ENCODE measurements at places on chromosomes 1 and 21. TPM values are rescaled to one million over a fixed set of nuclear protein-coding genes. Genes with fewer than 3 reads are reported as not detected.
A peak's percentile ranks its signal among the peaks of the same experiment; 100 is the strongest.

DNA sequence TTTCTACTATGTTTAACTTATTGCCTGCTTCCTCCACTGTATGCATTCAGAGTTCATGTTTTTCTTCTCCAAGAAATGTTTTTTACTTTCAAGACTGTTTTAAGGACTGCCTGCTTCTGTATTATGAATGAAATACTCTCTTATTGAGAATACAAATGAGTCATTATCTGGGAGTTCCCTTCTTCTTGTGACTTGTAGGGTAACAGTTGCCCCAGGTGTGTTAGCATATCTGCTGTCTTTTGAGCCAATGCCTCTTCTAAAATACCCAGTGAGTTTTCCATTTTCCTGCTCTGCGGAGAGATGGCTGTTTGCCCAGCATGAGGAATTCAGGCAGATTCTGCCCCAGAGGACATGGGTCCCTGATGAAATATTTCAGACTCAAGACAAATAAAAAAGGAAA lies 34.1 kb upstream of the ST6GALNAC5 start:
- no peak for DNase-seq

DNA sequence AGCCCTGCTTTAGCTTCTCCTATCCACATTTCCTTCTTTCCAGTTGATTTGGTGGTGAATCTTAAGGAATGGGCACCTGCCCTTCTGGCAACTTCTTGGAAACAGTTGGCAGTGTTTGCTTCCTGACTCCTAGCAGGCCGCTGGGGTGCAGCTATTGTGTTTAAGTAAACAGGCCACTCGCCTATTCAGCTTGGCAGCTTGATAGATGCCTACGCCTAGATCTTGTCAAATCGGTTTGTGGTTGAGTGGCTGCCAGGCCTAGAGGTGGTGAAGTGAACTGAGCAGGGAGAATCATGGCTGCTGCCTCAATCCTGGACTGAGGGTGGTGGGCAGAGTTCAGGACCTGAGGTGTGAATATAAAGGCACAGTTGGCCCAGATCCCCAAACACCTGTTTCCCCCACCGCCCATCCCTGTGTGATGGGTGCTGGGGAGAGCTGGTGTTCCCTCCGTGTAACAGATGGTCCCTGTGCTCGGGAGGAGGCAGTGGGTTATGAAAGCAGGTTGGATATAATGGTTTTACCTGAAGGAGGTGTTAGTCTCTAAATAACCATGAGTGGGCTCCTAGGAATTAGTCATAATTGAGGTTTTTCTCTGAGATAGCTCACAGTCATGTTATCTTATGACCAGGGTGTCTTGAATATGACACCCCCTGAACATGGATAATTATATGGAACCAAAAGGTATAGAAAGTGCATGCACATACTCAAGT lies 940 bp upstream of the PLA2G2C start:
- no peak for DNase-seq

DNA sequence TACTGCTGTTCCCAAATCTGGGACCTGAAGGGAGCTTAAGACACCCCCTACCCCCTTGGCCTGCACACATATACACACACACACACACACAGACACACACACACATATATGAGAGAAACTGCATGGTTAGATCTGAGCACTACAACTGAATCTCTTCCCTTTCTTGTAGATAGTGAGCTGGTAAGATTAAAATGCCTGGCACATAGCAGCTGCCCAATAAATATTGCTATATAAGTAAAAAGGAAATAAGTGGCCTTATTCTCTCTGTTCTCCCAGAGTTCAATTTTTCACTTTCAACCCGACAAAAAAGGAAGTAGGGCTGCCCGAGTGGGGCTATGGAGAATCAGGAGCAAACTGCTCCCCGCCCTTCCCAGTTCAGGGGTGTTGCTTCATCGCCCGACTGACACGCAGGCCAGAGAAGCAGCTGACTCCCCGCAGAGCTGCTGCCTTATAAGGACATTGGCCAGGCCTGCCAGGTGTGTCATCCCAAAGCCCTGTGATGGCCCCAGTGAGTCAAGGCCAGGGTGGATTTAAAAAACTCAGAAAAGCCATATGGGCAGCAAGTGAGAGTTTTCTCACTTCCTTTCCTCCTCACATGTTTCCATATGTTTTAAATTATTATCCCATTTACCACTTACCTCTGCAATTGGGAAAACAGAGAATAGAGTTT lies 106.5 kb upstream of the SLC44A3 start:
- peak; percentile 95 for DNase-seq

DNA sequence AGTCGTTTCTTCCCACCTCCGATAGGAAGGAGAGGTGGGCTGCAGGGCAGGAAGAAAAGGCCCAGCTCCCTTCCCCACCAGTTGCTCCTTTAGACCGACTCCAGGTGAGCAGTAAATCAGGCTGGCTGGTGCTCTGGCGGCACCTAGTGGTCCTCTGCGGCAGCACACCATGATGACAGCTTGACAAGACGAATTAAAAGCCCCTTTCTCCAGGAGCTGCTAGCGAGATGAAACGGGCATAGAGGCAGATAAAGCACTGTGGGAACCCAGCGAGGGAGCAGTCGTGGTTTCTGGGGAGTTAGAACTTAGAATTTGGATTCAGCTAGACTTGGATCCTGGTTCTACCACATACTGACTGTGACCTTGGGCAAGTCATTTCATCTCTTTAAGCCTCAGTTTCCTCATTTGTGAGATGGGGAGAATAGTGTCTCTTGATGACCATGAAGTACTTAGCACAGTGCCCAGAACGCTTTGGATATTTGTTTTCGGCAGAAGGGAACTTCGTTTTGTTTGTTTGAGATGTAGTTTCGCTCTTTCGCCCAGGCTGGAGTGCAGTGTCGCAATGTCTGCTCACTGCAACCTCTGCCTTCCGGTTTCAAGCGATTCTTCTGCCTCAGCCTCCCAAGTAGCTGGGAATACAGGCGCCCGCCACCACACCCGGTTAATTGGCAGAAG lies 21.8 kb upstream of the COL9A2 start:
- peak; percentile 94 for DNase-seq

DNA sequence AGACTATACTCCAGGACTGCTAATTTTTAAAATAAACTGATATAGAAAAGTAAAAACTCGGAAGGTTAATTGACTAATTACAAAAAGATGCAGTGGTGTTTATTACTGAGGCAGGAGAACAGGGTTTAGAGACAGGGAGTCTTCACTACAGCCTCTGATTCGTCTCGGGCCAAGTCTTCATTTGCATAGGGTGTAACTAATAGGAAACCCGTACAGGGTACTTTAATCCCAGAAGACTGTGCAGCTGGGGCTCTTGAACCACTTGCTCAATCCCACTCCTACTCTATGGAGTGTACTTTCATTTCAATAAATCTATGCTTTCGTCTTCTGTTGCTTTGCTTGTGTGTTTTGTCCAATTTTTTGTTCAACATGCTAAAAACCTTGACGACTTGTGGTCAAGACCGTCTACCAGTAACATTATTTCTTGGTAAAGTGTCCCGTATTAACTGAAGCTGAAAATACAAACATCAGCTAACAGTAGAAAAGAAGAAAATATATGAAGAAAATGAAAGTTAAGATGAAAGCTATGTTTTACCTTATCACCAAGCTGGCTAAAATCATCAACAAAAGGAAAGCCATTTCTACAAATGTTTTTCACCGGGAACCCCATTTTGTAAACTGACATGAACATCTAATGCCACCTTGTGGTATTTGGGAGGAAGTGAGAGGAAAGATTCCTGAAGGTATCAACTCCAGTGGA lies 8.0 kb downstream of the SDHB start:
- peak; percentile 40 for DNase-seq

DNA sequence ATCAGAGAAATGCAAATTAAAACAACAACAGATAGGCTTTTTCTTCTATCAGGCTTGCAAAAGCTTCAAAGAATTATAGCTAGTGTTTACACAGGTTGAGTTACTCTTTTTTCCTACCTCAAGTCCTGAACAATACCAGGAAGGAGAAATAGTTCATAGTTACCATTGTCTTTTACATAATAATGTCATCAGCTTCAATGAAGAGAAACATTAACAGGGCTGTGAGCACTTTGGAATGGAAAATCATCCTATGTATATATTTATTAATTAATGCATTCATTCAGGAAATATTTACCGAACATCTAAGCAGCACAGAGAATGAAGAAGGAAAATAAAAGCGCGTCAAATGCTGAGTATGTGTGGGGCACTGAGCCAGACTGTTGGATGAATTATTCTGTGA lies 197.3 kb downstream of the ZBTB18 start:
- no peak for DNase-seq

DNA sequence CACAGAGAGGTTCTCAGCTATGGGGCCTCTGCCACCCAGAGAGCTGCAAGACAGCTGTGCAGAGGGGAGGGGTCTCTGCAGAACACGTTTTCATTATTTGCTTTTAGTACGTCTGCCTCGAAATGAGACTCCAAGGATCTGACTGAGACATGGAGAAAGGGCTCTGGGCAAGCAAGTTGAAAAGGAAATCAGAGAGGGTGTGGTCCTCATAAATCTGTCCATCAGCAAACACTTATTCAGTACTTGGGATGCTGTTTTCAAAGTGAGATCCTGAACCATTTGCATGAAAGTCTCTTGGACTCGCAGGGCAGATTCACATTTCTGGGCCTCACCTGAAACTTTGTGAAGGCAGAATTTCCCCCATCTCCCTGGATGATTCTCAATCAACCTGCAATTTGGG lies 197.4 kb upstream of the GALNT2 start:
- DNase-seq: no peak

DNA sequence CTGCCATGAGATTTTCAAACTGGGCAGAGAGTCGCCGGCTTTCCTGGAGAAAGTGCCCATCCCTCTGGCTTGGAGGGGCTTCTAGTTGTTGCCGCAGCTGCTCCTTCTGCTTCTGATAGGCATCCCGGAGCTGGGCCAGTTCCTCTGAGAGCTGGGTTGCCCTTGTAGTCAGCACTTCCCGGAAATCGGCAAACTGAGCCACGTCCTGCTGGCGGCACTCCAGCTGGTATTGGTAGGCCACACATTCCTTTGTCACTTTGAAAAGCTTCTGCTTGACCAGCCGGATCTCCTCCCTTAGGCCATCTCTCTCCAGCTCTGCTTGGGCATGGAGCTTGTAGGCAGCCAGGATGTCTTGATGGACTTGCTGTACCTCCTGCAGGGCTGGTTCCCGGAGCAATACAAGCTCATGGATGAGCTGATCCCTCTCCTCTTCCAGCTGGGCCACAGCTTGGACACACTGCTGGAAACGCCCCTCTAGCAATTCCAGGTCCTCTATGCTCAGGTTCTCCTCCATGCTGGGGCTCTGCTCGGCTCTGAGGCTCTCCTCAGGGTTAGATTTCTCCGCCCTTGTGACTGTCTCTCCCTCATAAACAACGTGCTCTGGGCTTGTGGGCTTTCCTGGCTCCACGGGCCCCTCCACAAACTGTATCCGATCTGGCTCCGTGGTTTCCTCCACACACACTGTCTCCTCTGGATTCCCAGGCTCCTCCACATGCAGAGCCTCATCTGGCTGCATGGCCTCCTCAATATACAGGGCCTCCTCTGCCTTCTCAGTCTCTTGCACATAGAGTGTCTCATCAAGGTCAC lies 7.3 kb downstream of the SYNC start:
- peak; percentile 75 for DNase-seq

DNA sequence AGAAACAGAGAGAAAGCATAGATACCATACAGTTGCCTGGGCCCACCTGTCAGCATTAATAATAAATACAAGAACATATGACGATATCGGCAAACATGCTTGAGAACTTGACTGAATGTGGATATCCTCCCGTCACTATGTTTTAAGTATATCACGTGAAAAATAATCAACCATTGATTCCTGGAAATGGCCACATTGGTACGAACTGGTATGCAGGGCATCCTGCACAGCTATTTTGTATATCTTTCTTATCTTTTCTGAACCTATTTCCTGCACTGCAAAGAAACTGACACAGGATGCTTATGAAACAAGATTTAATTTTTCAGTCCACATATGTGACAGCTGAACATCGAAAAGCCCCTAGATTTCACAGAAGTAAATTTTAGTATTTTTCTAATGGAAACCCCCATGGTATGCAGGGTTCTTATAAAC lies 22.8 kb upstream of the RGS1 start:
- no peak for DNase-seq

DNA sequence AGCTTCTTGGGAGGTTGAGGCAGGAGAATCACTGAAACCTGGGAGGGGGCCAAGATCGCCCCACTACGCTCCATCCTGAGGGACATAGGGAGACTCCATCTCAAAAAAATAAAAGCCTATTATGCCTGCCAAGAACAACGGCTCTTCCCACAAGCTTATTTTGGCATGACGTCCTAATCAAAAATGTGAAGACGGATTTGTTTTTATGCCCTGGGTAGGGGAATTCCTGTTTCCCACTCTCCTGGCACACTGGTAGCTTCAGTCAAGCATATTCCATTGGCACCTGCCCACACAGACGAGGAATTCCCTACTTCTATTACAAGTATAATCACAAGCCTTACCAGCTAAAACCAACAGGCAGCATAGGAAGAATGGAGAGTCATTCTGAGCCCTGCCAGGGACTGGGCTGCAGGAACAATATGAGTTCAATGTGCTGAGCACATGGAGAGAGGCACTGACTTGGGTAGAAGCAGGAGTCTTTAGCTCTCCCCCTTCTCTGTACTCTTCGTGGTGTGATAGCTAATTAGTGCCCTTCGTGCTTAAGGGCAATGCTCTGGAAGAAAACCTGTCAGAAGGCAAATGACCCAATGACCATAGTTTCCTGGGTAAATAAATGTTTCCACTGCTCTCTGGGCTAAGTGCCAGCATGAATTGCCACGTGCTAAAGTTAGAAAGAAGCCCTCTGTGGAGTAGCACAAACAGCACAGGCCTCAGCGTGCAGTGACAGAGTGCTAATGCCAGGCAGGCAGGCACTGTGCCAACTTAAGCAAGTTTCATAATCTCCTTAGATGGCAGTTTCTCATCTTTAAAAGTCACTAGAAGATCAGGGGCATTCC lies 16.8 kb downstream of the TNFSF4 start:
- peak; percentile 94 for DNase-seq

GRCh38 chr1:54400329-54400728 lies 5.9 kb downstream of the SSBP3 start:
- DNase-seq: no peak

DNA sequence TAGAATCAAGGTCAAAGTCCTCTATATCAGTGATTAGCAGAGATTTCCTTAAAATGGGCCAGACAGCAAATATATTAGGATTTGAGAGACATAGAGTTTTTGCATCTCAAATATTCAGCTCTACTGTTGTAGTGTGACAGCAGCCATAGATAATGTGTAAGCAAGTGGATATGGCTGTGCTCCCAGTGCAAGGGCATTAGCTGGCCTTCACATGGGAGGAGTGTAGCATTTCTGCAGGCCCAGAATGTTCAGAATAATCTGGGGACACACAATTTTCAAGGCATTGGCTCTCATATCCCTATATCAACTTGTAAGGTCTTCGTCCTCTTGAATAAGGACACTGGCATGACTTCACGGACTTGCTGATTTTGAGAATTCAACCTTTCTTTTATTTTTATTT lies 402.3 kb upstream of the ADAMTS5 start:
- DNase-seq: peak; percentile 6

GRCh38 chr1:241357366-241358340 lies 648 bp upstream of the RGS7 start:
- DNase-seq: no peak

Gene HLX
- total RNA-seq: 6.9 TPM

Gene TEDDM1
- not detected for total RNA-seq

Gene SHISAL2A
- total RNA-seq: 0.79 TPM

Gene CCDC181
- total RNA-seq: 1.2 TPM

Gene LIX1L
- 49.8 TPM for total RNA-seq

Data from adrenal gland (tissue), 19 donors.